ENCODE measurements at places on chromosomes 2 and 18. TPM values are rescaled to one million over a fixed set of nuclear protein-coding genes. Genes with fewer than 3 reads are reported as not detected.
A peak's percentile ranks its signal among the peaks of the same experiment; 100 is the strongest.

The CLK1 gene
- 43.5 TPM for total RNA-seq

The CFAP65 gene
- total RNA-seq, result not detected

The CXCR4 gene
- total RNA-seq, result 15.5 TPM

The IL18RAP gene
- 0.11 TPM for total RNA-seq

The ANKRD30BL gene
- not detected for total RNA-seq

The INSIG2 gene
- 64.2 TPM for total RNA-seq

DNA sequence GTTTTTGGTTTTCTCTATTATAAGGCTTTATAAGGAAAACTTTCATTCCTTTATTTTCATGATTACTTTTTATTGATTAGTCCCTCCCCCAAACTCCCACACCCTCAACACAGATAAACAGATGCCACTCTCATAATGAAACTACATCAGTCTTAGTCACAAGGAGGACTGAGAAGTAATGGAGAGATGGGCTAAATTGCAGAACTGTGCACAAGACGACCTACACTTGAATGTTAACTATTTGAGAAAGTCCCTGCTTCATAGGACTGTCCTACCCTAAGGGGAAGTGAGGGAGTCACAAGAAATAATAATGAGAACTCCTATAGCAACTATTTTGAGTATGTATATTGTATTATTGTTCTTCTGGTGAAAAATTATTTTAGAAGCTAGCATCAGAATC lies 360.8 kb downstream of the RBM43 start:
- H3K4me3 ChIP-seq, result no peak overlapping the region
- H3K4me1 ChIP-seq, result no peaks in the 10 kb centered on the region
- H3K36me3 ChIP-seq, result no peaks in the 10 kb centered on the region
- H3K27me3 ChIP-seq, result no peaks in the 10 kb centered on the region
- no peak overlapping the region for H3K27ac ChIP-seq

DNA sequence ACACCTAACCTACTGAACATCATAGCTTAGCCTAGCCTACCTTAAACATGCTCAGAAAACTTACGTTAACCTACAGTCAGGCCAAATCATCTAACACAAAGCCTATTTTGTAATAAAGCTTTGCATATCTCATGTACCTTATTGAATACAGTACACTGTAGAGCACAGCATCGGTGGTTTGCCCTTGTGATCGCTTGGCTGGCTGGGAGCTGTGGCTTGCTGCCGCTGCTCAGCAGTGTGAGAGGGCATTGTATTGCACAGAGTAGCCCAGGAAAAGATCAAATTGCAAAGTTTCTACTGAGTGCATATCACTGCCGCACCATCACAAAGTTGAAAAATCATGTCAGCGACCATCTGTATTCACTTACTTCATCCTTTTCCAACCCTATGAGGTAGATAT lies 62.3 kb upstream of the NCK2 start:
- no peaks in the 10 kb centered on the region for H3K4me1 ChIP-seq
- no peak overlapping the region for H3K27ac ChIP-seq
- no peak for DNase-seq
- no peak overlapping the region for H3K4me3 ChIP-seq

DNA sequence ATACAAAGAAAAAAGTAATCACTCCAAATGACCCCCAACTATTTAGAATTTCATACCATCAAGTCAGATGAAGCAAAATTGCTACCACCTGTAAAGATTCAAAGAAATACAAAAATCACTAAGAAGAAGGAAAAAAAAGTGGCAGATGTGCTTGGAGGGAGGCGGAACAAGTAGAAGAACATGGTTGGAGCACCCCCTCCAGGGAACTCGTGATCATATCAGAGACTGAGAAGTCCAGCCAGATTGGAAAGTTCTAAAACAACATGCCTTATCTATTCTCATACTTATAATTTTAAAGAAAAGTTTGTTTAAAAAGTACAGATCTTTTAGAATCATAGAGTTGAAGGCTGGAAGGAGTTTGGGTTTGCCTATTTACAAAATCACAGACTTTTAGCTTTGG lies 113.4 kb upstream of the CYP26B1 start:
- no peak for DNase-seq
- H3K27me3 ChIP-seq, result no peaks in the 10 kb centered on the region
- H3K4me3 ChIP-seq, result no peak overlapping the region
- no peaks in the 10 kb centered on the region for H3K4me1 ChIP-seq
- H3K36me3 ChIP-seq, result no peaks in the 10 kb centered on the region

- DNase-seq, result no peak
- H3K27ac ChIP-seq, result no peak overlapping the region
- no peak overlapping the region for H3K4me3 ChIP-seq
- H3K4me1 ChIP-seq, result no peaks in the 10 kb centered on the region
Measured at GRCh38 chr2:133734716-133735495, 166.6 kb upstream of the NCKAP5 start.

GRCh38 chr2:238382381-238382781 lies 44.3 kb upstream of the ASB1 start:
- H3K27me3 ChIP-seq, result no peaks in the 10 kb centered on the region
- no peak for DNase-seq
- peaks cover 12% of the 10 kb centered on the region for H3K4me1 ChIP-seq

DNA sequence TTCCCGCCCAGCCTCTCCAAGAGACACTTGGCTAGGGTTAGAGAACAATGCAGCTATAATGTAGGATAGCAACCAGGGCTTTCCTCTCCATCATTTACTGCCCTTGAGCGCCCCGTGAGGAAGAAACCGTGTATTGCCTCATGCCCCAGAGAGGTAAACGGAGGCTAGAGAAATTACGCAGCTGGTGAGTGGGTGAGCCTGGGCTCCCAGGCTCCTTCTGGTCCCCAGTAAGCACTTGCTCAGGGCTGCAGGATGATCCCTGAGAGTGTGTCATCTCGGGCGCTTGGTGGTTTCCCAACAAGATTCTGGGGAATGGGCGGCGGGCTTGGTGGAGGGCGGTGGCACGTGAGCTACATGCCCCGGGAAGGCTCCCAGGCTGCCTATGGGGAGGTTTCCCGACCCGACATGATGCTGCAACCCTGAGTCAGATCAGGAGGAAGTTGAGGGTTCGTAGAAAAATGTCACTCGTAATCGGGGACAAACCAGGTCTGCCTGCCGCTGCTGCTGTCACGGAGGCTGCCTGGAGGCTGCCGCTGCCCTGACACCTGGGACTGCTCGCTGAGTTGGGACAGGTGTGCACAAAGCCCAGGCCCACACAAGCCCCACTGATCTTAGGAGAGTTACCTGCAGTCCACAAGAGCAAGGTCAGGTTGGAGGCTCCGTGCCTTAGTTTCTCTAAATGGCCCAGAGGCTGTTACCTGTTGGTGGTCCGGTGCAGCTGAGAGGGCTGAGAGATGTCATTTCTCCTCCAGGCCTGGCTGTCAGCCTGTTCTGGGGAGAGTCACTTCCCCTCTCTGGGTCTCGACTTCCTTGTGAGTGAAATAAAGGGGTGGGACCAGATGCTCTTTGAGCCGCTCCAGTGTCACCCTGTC lies at the start of gene GPR55:
Gene GPR55, minus strand, starts transcription at position 773 of the 872 bp plus-strand sequence. CDS start 14,280 bp downstream, outside the sequence.
- no peak within 1 kb of the TSS for H3K27ac ChIP-seq
- no peaks in the 10 kb centered on the region for H3K36me3 ChIP-seq

GRCh38 chr18:44887227-44887631 lies 206.5 kb downstream of the SETBP1 start:
- no peak overlapping the region for H3K27ac ChIP-seq
- H3K4me3 ChIP-seq, result no peak overlapping the region
- DNase-seq, result no peak
- H3K27me3 ChIP-seq, result no peaks in the 10 kb centered on the region
- H3K4me1 ChIP-seq, result peaks cover 9% of the 10 kb centered on the region

DNA sequence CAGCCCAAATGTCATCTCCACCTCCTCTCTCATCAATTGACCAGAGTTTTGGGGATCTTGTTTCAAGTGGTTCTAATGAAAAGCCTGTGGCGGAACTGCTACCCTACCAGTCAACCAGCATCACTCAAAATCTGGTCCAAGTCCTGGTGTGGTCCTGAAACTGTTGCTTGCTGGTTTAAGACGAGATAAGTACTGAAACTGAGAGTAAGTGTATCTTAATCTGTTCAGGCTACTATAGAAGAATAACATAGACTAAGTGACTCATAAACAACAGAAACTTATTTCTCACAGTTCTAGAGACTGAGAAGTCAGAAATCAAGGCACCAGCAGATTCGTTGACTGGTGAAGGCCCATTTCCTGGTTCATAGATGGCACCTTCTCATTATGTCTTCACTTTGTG lies 879 bp upstream of the GALNT5 start:
- no peak overlapping the region for H3K4me3 ChIP-seq
- H3K27ac ChIP-seq, result no peak overlapping the region
- peaks cover 6% of the 10 kb centered on the region for H3K4me1 ChIP-seq
- DNase-seq, result no peak
- H3K36me3 ChIP-seq, result no peaks in the 10 kb centered on the region

GRCh38 chr2:210553373-210553772 lies 3.0 kb upstream of the CPS1 start:
- H3K27me3 ChIP-seq, result no peaks in the 10 kb centered on the region
- H3K36me3 ChIP-seq, result no peaks in the 10 kb centered on the region
- H3K4me1 ChIP-seq, result no peaks in the 10 kb centered on the region

DNA sequence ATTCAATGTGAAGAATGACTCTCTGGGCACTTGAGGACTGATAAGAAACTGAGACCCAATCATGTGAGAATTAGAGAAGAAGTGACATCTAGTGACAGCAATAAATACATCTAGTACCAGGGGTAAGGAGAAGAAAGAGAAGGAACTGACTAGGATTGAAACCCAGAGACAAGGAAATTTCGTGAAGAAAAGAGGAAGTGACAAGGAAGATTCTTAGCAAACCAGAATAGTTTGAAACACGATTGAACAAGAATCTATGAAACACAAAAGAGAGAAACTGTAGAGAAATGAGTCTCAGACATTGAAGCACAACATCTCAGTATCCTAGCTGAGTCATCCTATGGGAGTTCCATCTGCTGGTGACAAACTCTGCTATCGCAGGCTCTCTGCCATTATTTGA lies 571.9 kb upstream of the PKDCC start:
- no peak for DNase-seq
- no peak overlapping the region for H3K4me3 ChIP-seq
- no peaks in the 10 kb centered on the region for H3K4me1 ChIP-seq
- no peaks in the 10 kb centered on the region for H3K27me3 ChIP-seq
- no peak overlapping the region for H3K27ac ChIP-seq

- no peaks in the 10 kb centered on the region for H3K36me3 ChIP-seq
- H3K4me1 ChIP-seq, result peaks cover 15% of the 10 kb centered on the region
- DNase-seq, result peak; percentile 58
- H3K27me3 ChIP-seq, result no peaks in the 10 kb centered on the region
- H3K27ac ChIP-seq, result peak overlapping the region; percentile 86
- no peak overlapping the region for H3K4me3 ChIP-seq
Measured at GRCh38 chr18:49013961-49014604, 63.3 kb upstream of the SMAD7 start.

- H3K4me1 ChIP-seq, result no peaks in the 10 kb centered on the region
- H3K36me3 ChIP-seq, result no peaks in the 10 kb centered on the region
- no peak for DNase-seq
- no peak overlapping the region for H3K27ac ChIP-seq
Measured at GRCh38 chr2:241112592-241112991, 10.5 kb upstream of the MTERF4 start.

GRCh38 chr18:7817575-7818230 lies 250.6 kb downstream of the PTPRM start:
- H3K27me3 ChIP-seq, result no peaks in the 10 kb centered on the region
- H3K4me3 ChIP-seq, result no peak overlapping the region
- H3K36me3 ChIP-seq, result no peaks in the 10 kb centered on the region
- peaks cover 9% of the 10 kb centered on the region for H3K4me1 ChIP-seq
- no peak overlapping the region for H3K27ac ChIP-seq

- H3K4me3 ChIP-seq, result no peak overlapping the region
- DNase-seq, result no peak
- peaks cover 27% of the 10 kb centered on the region for H3K4me1 ChIP-seq
- no peak overlapping the region for H3K27ac ChIP-seq
- H3K27me3 ChIP-seq, result no peaks in the 10 kb centered on the region
- H3K36me3 ChIP-seq, result no peaks in the 10 kb centered on the region
Measured at GRCh38 chr2:158975271-158975921, 7.0 kb downstream of the TANC1 start.

DNA sequence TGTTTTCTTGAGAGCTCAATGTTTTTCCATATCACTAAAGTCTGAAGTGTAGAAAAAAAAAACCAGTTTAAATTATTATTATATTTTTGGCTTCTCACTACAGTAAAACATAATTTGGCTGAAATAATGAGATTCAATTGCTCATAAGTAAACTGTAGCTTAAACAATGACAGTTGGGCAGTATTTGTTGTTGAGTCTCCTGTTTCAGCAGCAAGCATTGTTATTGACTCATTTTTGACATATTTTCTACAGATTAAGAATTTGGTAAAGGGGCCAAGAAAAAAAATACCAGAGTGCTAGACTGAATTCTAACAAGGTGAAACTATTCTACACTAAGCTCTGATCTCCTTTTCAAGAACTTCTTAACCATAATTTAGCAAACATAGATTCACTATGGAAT lies 2070.4 kb upstream of the CELF4 start:
- H3K4me3 ChIP-seq, result no peak overlapping the region
- H3K27ac ChIP-seq, result no peak overlapping the region
- DNase-seq, result no peak
- H3K4me1 ChIP-seq, result no peaks in the 10 kb centered on the region
- H3K27me3 ChIP-seq, result no peaks in the 10 kb centered on the region

DNA sequence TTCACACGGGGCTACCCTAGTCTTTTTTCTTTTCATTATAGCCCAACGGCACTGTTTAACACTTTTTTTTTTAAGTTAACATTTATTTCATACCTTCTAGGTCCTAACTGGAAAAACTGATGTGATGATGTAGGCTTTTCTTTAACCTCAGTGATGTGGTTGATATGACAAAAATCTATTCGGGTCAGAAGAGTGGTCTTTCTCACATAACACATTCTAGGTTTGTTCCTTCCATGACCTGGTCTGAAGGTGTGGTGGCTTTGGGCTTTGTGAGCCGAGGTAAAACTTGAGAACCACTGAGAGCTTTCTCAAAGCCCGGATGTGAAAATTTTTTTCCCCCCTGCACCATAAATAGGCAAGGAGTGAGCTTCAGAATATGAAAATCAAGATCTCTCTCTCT lies 44.2 kb downstream of the GPD2 start:
- no peaks in the 10 kb centered on the region for H3K4me1 ChIP-seq
- DNase-seq, result no peak
- H3K27me3 ChIP-seq, result no peaks in the 10 kb centered on the region
- no peaks in the 10 kb centered on the region for H3K36me3 ChIP-seq
- H3K4me3 ChIP-seq, result no peak overlapping the region

DNA sequence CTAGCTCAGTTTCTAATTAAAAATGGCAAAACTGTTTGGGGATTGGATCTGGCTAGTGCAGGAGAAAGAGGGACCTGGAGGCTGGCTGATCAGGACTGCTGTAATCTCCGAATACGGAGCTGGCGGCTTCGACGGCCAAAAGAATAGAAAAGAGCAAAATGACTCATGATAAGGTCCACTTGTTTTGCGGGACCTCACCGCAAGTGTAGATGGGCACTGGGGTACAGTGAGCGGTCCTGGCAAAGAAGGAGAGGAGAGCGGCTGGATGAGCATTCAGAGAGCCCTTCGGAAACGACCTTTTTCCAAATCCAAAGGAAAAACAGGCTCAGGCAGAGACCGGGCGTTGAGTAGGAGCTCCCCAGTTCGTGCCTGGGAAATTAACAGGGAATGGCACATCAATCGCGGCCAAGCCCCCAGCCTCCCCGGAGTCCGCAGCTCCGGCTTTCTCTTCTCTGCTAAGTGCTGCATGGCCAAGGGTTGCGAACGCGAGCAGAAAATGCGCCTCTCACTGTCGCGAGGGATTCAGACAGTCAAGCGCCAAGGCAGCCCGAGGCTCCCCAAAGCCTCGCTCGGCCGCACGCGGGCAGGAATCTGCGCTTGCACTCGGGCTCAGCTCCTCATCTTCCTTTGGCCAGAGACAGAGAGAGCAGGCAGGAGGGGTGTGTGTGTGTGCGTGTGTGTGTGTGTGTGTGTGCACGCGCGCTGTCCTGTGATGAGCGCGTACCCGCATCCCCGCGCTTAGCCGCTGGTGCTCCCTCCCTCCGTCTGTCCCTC lies 1.8 kb downstream of the DCC start:
- no peak overlapping the region for H3K27ac ChIP-seq
- H3K4me3 ChIP-seq, result peak overlapping the region; percentile 22
- H3K4me1 ChIP-seq, result no peaks in the 10 kb centered on the region
- no peaks in the 10 kb centered on the region for H3K36me3 ChIP-seq
- H3K27me3 ChIP-seq, result no peaks in the 10 kb centered on the region
- DNase-seq, result no peak

All from ascending aorta (tissue), 2 donors.